ENCODE measurements at places on chromosomes 2 and 18.

DNA sequence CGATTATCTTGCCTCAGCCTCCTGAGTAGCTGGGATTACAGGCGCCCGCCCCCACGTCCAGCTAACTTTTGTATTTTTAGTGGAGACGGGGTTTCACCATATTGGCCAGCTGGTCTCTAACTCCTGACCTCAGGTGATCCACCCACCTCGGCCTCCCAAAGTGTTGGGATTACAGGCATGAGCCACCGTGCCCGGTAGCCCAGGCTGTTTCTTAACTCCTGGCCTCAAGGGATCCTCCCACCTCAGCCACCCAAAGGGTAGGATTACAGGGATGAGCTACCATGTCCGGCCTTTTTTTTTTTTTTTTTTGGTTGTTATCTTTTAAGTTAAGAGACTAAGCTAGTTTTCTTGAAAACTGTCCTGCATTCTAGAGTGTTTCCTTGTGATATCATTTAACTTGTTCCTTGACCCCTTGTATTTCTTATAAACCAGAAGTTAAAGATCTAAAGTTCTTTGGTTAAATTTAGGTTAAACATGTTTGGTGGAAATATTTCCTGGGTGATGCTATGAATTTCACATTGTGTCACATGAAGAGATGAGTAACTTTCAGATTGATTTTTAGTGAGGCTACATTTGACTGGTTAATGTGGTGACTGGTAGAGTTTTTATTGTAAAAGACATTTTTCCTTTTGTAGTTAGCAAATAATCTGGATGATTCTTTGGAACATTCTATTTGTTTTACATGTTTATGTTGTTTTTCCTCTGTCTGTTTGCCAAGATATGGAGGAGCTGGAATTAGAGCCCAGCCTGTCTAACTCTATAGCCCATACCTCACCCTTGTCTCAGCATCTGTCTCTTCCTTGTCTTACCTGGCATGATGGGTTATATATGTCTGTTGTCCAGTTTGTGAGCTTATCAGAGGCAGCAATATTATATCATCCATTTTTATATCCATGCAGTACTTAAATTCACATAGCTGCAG is 5.2 kb downstream of the NCAPH start:
- no peak for DNase-seq

DNA sequence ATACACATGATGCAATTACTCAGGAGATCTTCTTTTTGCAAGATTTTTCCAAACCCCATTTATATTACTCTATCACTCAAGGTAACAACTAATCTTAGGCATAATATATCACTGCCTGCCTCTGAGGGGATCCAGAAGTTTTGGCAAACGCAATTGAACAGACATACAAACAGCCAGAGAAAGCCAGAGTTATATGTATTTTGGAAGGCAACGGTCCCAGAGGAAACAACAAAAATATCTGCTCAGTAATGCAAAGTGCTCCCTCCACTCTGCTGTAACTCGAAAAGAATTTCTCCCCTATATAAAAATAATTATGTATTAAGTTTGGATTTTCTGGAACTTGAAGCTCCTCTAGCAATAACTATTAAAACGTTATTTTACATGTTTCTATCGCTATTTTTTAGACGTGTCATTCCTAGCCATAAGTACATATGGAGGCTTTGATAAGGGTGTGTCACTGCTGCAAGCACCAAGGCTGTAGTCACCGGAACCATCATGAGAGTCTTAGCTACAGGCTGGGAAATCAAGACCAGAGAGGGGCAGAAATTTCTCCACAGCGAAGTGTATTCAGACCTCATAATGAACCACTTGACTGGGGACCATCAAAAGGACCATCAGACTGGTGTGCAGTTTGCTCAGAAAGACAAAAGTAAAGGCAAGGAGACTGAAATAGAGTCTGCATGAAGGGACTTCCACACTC is 3.7 kb upstream of the GKN1 start:
- no peak for DNase-seq

- no peak for DNase-seq
Observed at GRCh38 chr18:11154368-11154989, 5.1 kb upstream of the PIEZO2 start.

DNA sequence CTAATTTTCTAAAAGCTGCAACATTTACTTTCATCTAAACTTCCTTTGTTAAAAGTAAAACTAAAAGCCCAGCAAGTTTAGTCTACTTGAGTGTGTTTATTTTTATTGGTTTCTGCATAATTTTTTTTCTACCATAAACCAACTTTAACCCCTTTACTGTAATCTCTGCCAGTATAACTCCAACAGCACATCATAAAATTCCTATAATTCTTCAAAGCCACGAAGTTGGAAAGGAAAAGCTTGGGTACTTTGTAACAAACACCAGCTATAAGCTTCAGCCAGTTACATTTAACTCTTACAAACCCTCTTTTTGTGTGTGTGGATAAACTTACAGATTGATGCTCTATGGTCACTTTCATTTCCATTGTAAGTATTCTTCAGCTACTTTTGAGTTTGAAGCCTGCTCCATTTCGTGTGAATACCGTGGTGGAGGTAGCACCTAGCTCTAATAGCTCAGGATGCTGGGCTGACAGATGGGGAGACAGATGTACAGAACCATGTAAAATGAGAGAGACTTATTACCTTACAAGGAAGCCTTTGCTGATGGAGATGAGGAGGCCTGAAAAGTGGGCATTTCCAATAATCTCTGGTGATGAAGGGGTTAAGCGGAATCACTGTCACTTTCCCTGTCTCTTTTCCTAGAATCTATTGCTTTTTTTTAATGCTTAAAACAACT is 42.5 kb downstream of the ZEB2 start:
- DNase-seq, result no peak

- DNase-seq, result no peak
Observed at GRCh38 chr18:61091379-61091778, 241.9 kb upstream of the CDH20 start.

GRCh38 chr2:160657196-160657595 is 163.6 kb upstream of the RBMS1 start:
- DNase-seq, result no peak

DNA sequence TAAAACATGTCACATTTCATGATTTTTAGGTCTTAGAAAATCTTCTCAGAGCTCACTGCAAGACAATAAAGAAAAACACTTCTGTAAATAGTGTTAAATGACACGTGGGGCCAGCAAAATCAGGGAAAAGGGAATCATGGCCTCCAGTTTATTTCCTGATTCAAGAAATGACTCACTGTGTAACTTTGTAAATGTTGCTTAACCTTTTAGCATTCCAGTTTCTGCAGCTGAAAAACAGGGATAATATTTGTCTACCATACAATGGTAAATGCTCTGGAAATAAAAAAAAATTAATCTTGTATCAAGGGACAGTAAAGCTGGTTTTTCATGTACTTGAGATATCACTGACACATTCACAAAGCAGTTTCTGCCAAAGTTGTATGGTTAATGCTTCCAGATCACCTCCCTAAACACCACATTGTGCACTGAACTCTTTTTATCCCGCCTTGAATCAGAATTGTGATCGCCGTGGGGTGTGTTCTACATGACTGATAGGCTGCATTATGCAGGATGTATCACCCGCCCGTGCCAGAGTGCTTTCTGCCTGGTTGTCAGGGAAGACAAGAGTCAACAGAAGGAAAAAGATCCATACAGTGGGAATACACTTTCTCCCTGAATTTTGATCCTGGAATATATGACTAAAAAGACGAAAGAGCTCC is 238.8 kb downstream of the IKZF2 start:
- no peak for DNase-seq

DNA sequence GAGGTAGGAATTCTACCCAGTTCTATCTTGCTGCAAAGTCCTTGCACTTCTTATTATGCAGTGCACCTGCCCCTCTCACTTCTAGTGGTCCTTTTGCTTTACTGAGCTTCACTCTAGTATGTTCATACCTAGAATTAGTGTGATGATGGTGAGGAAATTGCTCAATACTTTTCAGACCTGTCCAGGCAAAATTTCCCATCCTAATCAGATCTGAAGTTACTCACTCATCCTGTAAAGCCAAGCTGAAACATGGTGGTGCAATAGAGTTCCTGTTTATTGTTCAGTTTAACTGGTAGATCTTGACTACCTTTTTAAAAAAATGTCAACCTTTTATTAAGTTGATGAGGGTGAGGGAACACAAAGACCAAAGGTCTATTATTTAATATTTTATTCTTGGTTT is 12.6 kb upstream of the FIGN start:
- DNase-seq, result no peak

GRCh38 chr2:188292348-188293239 is 920 bp downstream of the GULP1 start:
- DNase-seq, result no peak

DNA sequence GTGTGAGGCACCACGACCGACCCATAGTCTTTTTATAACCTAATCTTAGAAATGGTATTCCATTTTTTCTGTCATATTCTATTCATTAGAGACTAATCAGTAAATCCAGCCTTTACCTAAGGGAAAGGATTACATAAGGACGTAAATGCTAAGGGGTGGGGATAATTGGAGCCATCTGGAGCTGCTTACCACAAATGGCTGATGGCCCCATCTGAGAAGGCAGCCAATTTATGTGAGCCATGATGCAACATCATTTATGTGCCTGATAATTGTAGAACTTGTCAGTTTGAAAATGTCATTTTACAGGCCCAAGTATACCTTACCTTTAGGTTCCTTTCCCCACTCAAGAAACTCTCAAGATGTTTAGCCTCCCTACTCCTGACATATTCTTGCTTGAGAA is 44.0 kb downstream of the ARHGEF33 start:
- DNase-seq, result no peak

GRCh38 chr2:113846429-113846828 is 43.5 kb upstream of the ACTR3 start:
- no peak for DNase-seq

GRCh38 chr18:58520969-58521368 is 107.9 kb downstream of the ALPK2 start:
- no peak for DNase-seq

Data from stimulated activated CD4-positive, alpha-beta T cell treated with anti-CD3 and anti-CD28 coated beads, Interleukin-12 subunit alpha, Interleukin-12 subunit beta, amount 100 ng/mL, for 24 hours (primary cell).